NCI-H446 treated with DMSO at 0.1 percent for 48 hours (cell line): ENCODE measurements at places on chromosomes 7 and 10.

DNA sequence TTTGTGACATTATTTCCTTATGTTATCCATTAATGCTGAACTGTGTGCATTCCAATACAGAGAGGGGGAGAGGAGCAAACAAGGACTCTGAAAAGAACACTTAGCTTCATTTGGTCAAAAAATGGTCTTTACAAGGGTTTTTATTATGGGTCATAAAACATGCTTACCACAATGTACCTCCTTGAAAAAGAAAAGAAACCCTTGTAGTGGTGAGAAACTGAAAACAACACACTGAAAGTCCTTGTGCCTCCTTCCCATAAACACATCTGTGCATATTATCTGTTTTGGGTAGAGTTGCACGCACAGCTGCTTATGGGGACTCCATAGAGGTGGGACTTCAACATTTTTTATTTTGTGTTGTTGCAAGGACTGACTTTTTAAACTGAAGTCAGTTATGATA, 98.7 kb downstream of the CDK6 start:
- DNase-seq: no peak

GRCh38 chr10:86712317-86712707, 44.0 kb downstream of the LDB3 start:
- no peak for DNase-seq

DNA sequence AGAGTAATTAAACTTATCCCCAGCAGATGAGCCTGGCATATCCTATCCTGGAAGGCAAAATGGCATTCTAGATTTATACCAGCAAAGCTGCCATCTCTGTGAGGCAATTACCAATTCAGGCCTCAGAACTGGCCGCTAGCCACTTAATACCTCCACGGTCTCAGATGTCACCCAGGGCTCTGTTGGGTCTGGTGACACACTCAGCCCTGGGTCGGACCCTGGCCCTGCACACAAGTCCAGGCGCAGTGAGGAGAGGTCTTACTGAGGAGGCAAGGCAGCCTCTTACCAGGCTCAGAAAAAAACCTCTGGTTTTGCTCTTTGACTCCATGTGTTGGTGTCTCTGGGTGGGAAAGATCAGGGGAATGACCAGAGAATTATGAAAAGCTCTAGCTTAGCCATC, 186.6 kb downstream of the EMX2 start:
- no peak for DNase-seq

- DNase-seq: no peak
Observed at GRCh38 chr10:132489053-132489703, 48.4 kb upstream of the INPP5A start.
